Fibroblast of skin of abdomen (primary cell): ENCODE measurements at places on chromosomes 16 and 17.

DNA sequence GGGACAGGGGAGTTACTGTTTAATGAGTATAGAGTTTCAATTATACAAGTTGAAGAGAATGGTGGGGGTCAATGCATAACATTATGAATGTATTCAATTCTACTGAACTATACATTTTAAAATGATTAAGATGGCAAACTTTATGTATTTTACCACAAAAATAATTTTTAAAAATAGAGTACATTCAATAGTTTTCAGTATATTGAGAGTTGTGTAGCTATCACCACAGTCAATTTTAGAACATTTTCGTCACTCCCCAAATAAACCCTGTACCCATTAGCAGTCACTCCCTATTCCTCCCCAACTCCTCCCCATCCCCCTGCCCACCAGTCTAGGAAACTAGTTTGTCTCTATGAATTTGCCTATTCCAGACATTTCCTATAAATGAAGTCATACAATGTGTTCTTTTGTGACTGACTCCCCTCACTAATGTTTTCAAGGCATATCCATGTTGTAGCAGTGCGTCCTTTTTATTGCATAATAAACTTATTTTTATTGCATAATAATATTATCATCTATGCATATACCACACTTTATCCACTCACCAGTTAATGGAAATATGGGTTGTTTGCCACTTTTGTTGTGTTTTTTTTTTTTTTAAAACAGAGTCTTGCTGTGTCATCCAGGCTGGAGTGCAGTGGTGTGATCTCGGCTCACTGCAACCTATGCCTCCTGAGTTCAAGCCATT, 52.5 kb upstream of the ERN1 start:
- no peak for DNase-seq

- DNase-seq: no peak
Observed at GRCh38 chr17:6548578-6549330, 7.6 kb downstream of the PITPNM3 start.

DNA sequence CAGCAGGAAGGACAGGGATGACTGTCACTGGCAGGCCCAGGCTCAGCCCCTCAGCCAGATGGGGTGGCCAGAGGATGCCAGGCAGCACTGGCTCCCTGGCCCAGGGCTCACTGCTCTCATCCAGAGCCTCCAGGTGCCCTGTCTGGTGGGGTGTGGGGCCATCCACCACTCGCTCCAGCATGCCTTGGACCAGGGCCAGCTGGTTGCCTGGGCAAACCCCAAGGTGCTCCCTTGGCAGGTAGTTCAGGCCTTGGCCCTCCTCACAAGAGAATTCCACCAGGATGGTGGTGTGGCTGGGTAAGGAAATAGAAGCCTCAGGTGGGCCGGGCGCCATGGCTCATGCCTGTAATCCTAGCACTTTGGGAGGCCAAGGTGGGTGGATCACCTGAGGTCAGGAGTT, 29.4 kb downstream of the LGALS9 start:
- DNase-seq: no peak

DNA sequence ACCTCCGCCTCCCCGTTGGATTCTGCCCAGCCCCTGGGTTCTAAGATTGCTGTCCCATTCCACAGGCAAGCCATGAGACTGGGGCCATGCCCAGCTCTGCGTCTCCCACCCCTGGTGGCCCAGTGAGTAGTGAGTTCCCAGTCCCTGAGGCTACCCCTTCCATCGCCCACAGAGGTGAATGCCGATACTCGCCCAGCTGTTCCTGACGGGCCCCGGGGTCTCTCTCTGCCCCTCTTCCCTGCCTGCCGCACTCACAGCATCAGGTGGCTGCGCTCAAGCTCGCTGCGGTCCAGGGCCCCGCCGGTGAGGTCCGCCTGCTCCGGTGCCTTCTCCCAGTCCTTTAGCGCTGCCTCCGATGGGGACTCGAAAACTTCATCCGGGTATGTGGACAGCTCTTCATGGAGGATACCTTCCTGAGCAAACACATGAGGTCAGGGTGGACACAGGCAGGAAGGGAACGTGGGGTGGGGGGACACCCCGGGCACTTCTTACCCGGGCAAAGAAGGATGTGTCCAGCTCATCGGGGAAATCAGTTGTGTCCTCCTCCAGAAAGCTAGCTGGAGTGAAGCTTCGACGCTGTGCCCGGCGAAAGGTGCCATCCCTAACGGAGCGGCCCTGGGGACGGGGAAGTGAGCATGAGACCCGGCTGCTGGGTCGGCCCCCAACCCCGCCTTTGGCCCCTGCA, 8.8 kb downstream of the SNRNP25 start:
- DNase-seq: no peak

DNA sequence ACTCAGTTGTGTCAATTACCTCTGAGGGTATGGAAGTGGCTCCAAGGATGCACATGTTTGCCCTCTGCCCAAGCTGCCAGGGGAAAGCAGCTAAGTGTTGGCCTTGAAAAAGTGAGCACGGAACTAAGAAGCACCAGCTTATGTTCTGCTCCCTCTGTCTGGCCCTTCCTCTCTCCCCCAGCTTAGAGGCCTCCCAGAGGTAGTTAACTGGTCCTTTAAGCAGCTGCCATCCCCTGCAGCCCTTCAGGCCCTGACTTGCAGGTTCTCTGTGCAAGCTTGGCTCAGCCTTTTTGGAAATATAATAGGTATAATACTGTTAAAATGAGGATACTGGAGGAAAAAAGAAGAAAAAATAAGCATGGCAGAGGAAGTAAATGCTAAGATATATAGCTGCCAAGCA, 7.0 kb upstream of the UBE2Z start:
- DNase-seq: no peak

DNA sequence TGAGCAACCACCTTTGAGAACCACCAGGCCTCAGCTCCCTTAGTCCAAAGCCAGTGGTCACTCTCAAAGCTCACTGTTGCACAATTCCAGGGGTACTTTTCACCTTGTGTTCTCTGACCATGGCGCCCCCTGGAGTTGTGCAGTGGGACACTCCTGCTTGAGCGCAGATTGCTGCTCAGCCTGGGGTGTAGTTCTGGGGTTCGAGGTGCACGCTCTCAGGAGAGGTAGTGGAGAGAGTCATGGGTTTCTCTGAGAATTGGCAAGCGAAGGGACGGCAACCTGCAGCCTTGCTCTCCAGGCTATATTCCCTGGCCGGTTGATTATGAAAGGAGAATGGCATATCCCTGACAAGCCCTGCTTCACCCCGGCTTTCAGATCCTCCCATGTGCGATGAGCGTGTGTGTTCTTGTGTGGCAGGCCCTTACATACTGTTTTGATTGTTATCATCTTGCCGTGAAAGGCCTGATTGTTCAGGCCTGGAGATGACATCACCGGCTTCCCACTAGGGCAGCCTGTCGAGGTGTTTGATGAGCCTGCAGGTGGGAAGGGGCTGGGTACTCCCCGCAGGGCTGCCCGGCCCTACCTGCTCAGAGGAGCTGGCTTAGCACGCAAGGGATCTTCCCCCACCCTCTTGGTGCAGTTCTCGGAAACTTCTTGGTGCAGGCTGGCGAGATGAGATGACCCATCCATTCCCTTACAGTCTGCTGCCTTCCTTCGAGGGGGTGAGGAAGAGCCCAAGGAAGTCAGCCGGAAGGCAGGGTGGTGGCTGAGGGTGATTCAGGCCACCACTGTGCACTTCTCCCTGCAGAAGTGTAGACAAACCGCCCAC, 431.2 kb downstream of the SLC39A11 start:
- DNase-seq: no peak
